ENCODE measurements at places on chromosomes 7 and 10.

- DNase-seq = no peak
Observed at GRCh38 chr10:5576780-5577624, 52.2 kb downstream of the CALML3 start.

- DNase-seq = no peak
Observed at GRCh38 chr10:116637830-116638229, 17.1 kb downstream of the PNLIPRP2 start.

DNA sequence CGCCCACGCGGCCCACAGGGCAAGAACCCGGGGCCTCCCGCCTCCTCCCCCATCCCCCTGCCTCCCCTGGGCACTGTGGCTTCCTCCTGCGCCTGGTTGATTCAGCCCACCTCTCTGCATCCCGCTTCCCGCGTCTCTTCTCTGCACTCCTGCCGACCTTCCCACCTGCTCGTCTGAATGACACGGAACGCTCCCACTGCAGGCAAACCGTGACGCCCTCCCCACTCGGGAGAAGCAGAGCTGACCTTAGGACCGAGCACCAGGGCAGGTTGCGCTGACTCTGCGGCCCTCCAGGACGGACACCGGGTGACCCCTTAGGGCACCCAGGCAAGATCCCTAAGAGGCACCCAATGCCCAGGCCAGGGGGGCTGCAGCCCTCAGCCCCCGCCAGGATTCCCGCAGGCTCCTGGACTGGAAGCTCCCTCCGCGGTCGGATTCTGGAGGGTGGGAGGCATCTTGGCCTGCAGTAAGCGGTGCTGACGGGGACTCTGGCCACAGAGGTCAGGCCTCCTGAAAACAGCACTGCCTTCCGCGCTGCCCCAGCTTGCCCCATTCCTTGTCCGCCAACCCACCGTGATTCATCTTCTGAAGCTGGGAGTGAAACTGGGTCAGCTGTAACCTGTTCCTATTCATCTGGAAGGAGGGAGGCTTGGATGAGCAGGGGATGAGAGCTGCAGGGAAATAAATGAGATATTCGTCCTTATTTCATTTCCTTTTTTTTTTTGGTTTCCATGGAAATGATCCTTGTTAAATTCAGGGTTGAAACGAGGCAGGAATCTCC is 990 bp downstream of the CALML3 start:
- no peak for DNase-seq

DNA sequence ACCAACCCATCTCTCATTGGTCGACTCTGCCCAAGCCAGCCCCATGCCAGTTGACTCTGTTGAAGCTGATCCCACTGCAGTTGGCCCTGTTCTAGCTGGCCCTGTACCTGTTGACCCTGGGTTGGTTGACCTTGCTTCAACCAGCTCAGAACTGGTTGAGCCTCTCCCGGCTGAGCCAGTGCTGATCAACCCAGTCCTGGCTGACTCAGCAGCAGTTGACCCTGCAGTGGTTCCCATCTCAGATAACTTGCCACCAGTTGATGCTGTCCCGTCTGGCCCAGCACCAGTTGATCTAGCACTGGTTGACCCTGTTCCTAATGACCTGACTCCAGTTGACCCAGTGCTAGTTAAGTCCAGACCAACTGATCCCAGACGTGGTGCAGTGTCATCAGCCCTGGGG is 7.4 kb downstream of the PPRC1 start:
- DNase-seq = no peak

GRCh38 chr10:32244011-32244410 is 102.9 kb downstream of the EPC1 start:
- DNase-seq = no peak

GRCh38 chr7:139264220-139264619 is 33.2 kb downstream of the UBN2 start:
- peak; percentile 12 for DNase-seq

DNA sequence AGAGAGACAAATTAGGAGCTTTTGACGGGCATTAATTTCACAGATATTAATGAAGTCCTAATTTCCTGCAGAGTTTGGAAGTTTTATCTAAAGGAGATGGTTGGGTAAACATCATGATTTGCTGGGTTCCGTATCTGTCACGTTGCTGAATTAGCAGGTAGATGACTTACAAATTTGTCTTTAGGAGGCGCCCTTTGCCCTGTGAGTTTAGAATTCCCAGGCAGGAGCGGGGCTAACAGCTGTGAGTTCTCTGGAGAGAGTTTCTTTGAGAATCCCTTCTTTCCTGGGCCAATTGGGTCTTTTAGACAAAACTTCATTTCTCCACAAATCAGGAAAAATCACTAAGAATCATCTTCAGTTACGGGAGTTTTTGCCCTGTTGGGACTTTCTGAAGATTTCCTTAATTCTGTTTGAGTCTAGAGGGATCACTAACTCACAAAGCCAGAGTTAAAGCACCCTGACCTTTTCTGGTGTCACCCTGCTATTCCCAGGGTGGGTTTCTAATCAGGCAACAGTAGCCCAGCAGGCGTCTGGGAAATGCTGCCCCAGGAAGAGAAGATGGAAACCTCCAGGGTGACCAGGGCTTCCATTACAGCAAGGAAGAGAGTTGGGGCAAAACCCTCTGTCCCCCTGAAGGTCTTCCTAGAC is 63.7 kb downstream of the PRKCQ start:
- no peak for DNase-seq

DNA sequence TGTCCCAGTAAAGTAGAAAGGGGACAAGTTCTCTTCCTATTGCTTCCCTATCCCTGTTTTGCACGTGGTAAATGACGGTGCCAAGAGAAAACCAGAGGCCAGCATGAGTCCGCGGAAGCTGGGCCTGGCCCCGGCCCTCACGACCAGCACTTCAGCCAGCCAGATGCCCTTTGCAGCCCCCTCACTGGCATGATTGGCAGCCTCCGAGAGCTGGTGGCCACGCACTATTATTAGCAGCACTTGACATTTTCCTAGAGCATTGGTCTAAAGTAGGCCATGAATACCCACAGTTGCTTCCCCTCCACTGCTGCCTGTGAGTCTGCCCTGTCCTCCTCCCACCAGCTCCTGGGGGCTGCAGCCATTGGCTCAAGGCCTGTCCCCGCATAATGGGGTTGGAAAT is 369.1 kb downstream of the PLXNA4 start:
- DNase-seq = no peak

DNA sequence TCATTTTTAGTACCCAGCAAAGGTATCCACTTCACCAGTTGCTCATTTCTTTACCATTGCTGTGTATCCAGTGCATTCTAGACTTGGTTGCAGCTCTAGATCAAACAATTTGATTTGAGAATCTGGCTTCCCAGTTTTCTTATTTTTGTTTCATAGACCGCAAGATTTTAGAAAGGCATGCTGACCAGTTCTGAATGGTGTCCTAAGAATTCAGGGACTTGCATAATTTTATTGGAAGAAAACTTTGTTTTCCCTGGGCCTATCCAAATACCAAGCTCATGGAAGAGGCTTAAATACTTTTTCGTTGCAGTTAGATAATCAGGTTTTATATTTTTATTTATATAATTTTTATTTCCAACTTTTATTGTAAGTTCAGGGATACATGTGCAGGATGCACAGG is 58.3 kb downstream of the BICC1 start:
- no peak for DNase-seq

DNA sequence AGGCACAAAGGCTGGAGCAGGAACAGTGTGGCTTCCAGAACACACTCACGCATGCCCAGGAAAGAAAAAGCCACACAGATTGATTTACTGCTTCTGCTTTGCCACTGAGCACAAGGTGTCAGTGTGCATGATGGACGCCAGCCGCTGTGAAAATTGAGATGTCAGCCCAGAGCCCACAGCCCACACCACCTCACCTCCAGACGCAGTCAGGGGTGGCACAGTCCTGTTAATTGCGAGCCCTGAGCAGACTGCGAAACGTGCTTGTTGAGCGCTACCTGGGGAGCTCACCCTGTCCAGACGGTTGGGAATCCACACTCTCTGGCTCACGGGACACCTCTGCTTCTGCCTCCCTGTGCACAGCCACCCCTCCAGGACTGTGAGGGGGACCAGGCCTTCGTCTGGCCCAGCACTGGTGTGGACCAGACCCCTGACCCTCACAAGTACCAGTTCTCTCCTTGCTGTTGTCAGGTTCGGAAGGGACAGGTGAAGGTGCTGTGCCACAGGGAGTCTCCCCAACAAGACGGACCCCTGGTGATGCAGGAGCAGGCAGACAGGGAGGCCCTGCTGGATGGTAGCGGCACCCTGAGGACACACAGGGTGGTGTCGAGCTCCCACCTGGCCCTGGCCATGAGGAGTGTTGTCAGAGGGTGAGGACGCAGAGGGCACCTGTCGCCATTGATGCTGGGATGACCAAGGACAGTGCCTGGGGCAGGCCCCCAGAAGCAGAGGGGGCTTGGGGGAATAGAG is 15.3 kb downstream of the RASGEF1A start:
- DNase-seq = no peak

GRCh38 chr7:17932770-17933169 is 7.5 kb downstream of the SNX13 start:
- DNase-seq = no peak

GRCh38 chr7:66739477-66739876 is 1.1 kb upstream of the RABGEF1 start:
- no peak for DNase-seq

DNA sequence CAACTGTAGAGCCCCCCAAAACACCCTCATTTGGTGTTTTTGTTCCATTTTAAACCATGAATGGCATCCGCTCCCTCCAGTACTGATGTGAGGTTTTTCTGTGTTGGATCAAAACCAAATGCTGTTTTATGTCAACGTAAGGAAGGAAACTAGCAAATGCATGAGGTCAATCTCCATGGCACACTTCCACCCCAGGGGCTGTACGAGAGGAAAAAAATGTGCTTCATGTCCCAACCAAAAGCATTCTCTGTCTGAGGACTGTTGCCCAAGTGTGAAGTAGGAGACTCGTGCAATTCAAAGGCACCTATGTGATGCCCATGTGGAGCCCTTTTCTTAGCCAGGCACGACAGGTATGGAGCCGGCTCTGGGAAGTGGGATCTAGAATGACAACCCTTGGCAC is 180.3 kb upstream of the MKI67 start:
- DNase-seq = no peak

GRCh38 chr10:100968863-100969186 is 479 bp upstream of the SEMA4G start:
- DNase-seq = no peak

DNA sequence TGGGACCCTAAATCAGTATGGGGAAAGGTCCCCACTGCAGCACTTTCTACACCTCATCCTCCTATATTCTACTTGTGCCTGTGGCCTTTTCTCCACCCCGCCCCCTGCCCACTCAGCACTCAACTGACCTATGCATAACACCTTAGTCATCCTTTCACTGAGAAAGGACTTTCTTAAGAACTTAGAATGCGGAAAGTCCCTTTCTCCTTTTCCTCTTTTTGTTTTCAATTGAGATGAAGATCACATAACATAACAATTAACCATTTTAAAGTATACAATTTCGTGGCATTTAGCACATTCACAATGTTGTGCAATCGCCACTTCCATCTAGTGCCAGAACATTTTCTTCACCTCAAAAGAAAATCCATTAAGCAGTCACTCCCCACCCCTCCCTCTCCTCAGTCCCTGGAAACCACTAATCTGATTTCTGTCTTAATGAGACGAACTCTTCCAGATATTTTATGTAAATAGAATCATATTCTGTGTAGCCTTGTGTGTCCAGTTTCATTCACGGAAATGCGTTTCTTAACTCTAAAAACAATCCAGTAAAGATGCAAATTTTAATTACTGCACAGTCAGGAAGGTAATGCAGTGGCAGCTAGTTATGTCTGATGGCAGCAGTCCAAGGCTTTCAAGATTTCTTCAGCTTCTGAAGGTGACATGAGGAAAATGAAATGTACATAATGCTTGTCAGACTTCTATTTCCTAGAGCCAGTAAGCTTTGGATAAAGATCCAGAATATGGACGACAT is 41.7 kb downstream of the FAS start:
- DNase-seq = peak; percentile 11

DNA sequence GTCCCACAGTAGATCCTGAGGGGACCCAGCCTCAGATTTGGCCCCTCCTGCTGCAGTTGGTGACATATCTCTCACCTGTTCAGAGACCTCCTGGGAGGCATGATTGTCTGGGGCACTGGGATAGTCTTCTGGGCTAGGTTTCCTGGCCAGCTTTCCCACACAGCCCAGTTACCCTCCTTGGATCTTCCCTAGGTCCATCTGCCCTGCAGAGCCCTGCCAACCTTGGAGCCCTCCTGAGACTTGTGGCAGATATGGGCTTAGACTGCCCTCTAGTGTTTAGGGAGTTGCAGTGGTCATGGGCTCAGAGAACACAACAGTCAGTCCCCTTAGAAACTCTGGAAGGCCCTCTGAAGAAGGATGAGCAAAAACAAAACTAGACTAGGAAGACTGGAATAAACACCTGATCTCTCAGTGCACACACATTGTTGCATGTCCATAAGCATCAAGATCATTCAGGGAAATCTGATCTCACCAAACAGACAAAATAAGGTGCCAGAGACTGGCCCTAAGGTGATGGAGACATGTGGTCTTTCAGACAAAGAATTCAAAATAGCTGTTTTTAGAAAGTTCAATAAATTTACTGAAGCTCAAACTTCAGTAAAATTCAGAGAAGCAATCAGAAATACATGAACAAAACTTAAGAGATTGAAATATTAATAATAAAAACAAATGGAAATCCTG is 324.6 kb downstream of the ATRNL1 start:
- peak; percentile 1 for DNase-seq

- DNase-seq = no peak
Observed at GRCh38 chr7:27095050-27095896, 527 bp downstream of the HOXA1 start.

Data from hepatic stellate cell (primary cell).